ENCODE measurements at places on chromosomes 1 and 21.

DNA sequence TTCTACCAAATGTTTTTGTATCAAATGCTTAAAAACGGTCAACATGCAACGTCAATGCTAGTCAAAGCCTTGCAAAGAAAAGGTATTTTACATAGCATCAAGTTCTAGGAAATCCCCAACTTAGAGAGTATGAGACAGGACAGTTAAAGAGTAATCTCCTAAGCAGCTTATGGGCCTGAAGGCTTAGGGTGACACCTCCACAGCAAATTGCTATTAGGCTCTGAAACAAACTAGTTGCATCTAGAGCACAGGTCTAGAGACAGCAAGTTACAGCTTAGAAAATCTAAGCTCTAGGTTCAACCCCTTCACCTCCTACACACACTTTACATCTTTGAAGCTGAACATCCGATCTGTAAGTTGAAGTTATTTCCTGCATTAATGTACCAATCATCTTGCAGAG, 13.7 kb downstream of the PABPC4 start:
- no peak for DNase-seq

- no peak for DNase-seq
These were observed 3.3 kb downstream of the CSRP1 start for GRCh38 chr1:201503397-201504176.

- DNase-seq = peak; percentile 67
These were observed 3.7 kb upstream of the FOXO6 start for GRCh38 chr1:41357451-41358101.

GRCh38 chr1:121595089-121595488, 410.3 kb downstream of the SRGAP2C start:
- DNase-seq = no peak

DNA sequence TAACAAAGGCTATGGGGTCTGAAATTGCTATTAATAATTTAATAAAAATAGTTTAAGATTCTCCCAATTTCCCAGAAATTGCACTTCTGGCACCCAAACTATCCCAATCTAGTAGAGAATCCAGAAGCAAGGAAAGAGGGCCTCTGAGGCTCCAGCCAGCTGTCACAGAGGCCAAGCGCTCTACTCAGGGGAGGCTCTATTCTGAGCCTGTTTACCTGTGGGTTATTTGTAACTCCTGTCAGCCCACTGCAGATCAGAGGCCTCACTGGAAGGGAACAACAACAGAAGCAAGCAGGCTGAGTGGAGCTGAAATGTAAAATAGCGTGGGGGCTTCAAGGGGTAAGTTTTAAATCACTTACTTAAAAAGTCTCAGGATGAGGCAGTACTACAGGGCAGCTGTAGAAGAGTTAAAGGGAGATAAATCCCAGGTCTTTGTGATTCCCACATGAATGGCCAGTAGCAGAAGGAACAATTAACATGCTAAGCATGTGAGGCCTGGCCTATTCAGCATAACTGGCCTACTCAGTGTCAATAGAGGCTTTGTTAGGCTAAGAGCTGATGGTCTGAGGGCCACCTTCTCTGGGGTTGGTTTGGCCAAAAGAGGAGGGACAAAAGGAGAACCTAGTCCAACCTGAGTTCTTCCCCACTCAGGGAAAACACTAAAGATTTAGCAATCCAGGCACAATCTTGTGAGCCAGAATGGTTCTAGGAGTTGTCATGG, 12.8 kb downstream of the ZNF687 start:
- no peak for DNase-seq

GRCh38 chr1:101239095-101240040, 2.5 kb downstream of the S1PR1 start:
- DNase-seq = no peak

All from BE2C (cell line).